Osteoblast (primary cell): ENCODE measurements at places on chromosomes 1 and 21. TPM values are rescaled to one million over a fixed set of nuclear protein-coding genes. Genes with fewer than 3 reads are reported as not detected.

The HSD3B2 gene
- not detected in 2 replicates for total RNA-seq

The GFI1 gene
- under 0.01 TPM in 1 of 2 replicates, not detected in the other for total RNA-seq

The ATP1A4 gene
- not detected in 2 replicates for total RNA-seq

The NDUFS2 gene
- 103 and 130 TPM in 2 replicates for total RNA-seq

The CD101 gene
- under 0.01 TPM in 2 replicates for total RNA-seq

GRCh38 chr1:86852782-86853408 is 61.0 kb downstream of the SELENOF start:
- DNase-seq, result no peak

DNA sequence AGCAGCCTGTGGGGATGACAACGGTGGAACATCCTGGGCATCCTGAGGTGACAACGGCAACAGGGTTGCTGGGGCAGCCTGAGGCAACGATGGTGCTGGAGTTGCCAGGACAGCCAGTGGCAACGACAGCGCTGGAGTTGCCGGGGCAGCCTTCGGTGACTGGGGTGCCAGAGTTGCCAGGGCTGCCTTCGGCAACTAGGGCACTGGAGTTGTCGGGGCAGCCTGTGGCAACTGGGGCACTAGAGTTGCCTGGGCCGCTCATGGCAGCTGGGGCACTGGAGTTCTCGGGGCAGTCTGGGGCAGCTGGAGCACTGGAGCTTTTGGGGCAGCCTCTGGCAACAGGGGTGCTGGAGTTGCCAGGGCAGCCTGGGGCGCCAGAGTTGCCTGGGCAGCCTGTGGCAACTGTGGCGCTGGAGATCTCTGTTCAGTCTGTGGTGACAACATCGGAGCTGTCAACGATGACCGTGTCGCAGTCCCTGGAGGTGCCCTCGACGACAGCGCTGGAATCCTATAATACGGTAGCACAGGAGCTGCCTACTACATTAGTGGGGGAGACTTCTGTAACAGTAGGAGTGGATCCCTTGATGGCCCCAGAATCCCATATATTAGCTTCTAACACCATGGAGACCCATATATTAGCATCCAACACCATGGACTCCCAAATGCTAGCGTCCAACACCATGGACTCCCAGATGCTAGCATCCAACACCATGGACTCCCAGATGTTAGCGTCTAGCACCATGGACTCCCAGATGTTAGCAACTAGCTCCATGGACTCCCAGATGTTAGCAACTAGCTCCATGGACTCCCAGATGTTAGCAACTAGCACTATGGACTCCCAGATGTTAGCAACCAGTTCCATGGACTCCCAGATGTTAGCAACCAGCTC is 8.2 kb downstream of the SON start:
- DNase-seq, result peak; percentile 67

- DNase-seq, result peak; percentile 78
Measured at GRCh38 chr1:46622344-46622743, 5.7 kb upstream of the MOB3C start.

GRCh38 chr1:181592255-181592859 is 109.0 kb downstream of the CACNA1E start:
- no peak for DNase-seq

DNA sequence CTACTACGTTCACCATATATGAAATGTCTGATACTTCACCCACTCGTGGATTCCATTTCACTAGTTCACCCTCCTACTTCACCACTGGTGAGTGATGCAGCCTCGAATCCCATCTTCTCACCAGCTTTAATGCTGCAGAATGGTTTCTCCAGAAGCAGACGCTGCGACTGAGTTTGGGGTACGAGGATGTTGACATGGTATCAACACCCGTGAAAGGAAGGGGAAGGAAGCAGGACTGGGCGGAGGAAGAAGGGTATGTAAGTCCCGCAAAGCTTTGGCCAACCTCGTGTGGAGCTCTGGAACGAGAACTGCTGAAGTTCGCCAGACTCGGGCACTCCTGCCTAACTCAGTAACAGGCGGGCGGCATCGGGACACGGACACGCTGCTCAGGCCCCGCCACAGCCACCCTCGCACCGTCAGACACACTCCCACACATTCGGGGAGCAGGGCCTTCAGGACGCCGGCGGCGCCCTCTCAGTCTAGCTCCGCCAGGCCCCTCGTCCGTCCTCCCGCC is 833 bp upstream of the DIP2A start:
- DNase-seq, result no peak

DNA sequence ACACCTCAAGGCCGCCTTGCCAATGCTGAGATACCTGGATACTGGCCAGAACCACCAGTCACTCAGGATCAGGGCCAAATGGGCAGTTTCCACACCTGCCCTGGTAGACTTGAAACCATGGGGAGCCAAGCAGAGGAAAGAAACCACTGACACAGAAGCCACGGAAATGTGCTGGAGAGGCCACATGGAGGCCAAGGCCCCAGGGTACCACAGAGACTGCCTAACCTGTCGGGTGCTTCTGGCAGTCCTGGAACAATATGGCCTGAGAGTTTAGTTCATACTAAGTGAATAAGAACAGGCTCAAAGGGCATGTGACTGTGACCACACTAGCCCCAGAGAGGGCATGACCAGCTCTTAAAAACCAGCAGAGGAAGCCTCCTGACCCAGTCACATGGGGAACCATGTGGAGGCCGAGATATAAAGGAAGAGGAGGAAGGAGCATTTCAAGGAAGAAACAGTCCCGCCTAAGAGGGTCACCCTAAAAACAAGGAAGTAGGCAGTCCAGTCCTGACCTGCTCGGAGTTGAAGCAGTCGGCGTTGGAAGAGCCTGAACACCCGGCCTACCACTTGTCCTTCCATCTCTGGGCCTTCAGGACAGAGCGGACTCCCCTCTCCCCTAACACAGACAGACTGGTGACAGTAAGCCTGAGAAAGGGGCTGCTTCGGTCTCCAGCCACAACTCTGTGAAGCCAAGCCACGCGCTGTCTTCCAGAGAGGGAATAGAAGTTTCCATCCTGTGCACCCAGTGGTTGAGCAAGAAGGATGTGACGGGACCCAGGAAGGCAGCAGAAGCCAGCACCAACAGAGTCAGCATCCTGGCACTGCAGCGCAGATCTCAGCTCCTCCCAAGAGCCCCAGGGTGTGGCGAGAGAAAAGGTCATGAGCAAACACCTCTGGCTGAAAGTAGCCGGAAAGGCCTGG is at the start of gene DENND2D:
DENND2D (minus strand) TSS at position 766 of the 921 bp plus-strand sequence; CDS start at position 579, 187 bp downstream.
- peak; percentile 49 for DNase-seq

- DNase-seq, result no peak
Measured at GRCh38 chr1:156359973-156360372, 9.0 kb upstream of the RHBG start.

GRCh38 chr1:59016390-59016789 is 232.5 kb upstream of the JUN start:
- no peak for DNase-seq

- no peak for DNase-seq
Measured at GRCh38 chr1:236365999-236366570, 28.0 kb upstream of the EDARADD start.

- no peak for DNase-seq
Measured at GRCh38 chr1:247456914-247457639, 827 bp downstream of the OR2B11 start.

DNA sequence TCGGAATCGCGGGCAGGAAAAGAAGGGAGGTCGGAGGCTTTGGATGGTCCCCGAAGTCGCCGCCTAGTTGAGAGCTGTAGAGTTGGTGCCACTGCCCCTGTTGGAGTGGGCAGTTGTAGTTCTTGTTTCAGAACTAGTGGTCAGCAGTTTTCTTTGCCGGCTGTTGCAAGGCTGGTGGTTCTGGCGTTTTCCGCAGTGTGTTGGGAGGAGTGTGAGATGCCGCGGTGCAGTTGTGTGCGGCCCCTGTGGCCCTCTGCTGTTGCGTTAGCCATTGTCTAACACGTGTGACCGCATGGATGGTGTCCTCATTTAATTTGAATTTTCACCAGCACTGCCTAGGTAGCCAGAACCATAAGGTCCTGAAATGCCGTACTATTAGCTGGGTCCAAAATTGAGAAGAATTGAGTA is 1.4 kb downstream of the ARF1 start:
- DNase-seq, result peak; percentile 84

DNA sequence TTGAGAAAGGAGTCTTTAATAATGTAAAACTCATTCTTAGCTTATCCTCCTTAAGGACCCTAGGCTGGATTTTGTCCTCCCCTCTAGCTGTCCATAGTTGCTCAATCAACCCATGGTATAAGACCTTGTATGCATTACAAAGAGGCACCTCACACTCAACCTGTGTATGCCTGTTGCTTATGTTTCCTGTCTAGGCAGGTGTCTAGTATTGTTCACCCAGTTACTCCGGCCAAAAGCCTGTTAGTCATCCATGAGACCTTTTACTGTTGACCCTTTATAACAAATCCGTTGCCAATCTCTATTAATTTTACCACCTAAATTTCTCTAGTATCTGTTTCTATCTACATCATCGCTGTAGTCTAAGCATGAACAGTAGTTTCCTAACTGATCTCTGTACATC is 3.7 kb downstream of the LYPLAL1 start:
- DNase-seq, result no peak
